ENCODE measurements at places on chromosomes 1 and 21.

GRCh38 chr1:183841550-183841949 lies 36.6 kb downstream of the RGL1 start:
- DNase-seq = peak; percentile 65

- no peak for DNase-seq
These were observed 3.6 kb downstream of the PFKFB2 start for GRCh38 chr1:207056673-207057072.

GRCh38 chr1:46533179-46533864 lies 18.1 kb downstream of the KNCN start:
- peak; percentile 18 for DNase-seq

DNA sequence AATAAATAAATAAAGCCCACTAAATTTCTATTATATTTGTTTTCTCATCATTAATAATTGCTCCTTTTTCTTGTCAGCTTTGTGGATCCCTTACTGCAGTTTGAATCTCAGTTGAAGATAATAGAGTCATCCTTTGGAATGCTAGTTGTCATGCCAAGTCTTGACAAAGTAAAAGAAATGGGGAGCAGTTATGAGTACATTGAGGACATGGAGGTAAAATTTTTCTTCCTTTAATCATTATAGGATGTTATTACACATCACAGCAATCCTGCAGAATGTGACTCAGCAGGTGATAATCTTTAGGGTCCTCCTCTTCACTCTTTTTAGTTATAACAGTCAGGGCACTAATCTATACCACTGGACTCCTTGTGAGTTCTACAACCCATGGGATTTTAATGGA lies 24.1 kb downstream of the MROH9 start:
- DNase-seq = peak; percentile 70

DNA sequence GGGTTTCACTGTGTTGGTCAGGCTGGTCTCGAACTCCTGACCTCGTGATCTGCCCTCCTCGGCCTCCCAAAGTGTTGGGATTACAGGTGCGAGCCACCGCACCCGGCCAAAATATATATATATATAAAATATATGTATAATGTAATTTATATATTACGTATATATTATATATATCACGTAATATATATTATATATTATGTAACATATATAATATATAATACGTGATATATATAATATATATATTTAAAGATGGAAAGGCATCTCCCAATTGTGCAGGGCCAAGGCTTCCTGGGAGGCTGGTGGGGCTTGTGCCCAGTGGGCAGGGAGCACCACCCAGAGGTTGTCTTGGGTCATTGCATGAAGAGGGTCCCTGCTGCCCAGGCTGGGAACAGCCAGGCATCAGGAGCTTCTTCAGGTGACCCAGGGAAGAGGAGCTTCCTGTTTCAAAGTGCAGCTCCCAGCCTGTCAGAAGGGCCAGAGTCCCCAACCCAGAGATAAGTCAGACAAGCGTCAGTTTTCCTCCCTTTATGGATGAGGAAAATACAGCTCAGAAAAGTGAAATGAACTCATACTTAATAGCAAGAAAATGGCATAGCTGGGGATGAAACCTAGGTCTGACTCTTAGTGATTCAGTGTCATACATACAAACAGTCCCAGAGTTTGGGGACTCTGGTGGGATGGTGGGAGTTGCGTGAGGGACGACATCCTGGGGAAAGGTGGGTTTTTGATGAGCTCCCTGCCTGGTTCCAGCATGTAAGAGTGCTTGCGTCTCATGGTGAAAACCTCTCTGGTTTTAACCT lies 12.0 kb downstream of the UBE2Q1 start:
- peak; percentile 63 for DNase-seq

DNA sequence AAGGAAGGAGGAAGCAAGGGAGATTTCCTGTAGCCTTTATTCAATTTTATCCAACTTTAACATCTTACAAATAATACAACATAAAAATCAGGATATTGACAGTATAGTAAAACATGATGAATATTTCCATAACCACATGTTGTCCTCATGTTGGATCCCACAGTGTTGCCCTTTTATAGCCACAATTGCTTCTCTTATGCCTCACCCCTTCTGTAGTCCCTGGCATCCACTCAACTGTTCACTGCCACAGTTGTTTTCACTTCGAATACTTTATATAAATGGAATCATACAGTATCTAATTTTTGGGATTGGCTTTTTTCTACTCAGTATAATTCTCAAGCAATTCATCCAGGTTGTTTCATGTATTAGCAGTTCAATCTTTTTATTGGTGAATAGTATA lies 44.8 kb downstream of the SRSF11 start:
- no peak for DNase-seq

DNA sequence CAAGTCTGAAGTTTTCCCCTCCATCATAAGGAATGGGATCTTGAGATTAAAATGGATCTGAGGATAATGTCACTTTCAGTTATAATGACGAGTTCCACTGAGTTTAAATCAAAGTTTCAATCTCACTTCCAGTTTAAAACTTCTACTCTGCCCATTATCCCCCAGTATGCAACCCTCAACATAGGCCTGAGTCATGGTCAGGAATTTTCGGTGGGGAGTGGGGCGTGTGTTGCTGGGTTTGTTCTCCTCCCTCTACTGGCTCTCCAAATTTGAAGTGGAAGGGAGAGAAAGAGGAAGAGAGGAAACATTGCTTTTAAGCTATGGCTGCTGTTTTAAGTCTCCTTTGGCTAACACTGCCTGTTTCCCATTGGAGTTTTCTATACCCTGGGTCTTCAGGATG lies 152.9 kb downstream of the TM2D1 start:
- DNase-seq = no peak

- DNase-seq = no peak
These were observed 54.3 kb downstream of the SLX9 start for GRCh38 chr21:44994047-44994694.

- DNase-seq = no peak
These were observed 20.7 kb downstream of the DNAJC6 start for GRCh38 chr1:65330021-65330420.

GRCh38 chr1:228748431-228748830 lies 13.2 kb downstream of the RHOU start:
- no peak for DNase-seq

DNA sequence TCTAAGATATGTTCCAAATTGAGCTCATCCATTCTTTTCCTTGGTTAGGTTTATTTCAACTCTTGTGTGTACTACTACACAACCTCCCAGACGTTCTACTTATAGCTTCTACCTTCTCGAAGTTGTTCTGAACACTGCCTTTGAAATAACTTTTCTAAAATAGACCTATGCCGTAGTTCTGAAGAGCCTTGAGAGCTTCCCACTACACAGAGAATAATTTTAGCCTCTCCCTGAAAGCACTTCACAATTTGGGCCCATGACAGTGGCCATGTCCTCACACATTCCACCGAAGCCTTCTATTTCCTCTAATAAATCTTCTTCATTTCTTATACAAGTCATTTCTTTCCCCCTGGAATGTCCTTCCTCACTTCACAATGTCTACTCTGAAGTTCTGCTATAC lies 62.2 kb downstream of the CRB1 start:
- DNase-seq = no peak

DNA sequence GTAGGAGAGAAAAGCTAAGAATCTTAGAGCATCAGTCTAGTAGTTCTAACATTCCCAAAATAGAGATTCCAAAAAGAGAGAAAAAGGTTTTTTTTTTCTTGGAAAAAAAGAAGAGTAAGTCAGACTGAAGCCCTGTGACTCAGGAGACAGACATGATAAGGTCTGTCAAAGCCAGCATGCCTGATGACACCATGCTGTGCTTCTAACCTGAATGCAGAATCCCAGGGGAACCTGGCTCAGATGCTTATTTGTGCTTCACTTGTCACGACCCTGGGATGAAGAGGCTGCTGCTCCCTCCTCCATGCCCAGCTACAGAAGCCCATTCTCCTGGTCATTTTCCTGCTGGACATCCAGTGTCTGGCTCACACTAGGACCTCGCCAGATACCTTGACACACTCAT lies 44.3 kb downstream of the ERICH3 start:
- DNase-seq = no peak

DNA sequence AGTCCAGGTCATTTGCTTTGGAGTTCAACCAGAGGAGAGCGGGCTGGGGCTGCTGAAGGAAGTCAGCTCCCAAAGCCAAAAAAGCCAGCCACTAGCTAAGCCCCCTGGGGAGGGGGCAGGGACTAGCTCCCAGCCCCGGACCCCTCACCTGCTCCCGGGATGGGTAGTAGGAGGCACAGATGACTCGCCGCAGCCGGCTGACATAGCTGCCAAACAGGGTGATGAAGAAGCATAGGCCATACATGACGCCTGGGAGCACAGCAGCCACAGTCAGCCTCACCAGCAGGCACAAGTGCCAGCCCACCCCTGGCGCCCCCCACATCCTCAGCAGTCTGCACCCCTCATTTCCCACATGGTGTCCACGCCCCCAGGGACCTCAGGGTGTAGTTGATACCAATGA lies 7.4 kb downstream of the DCST2 start:
- DNase-seq = no peak

GRCh38 chr1:179058487-179059483 lies 23.1 kb upstream of the TOR3A start:
- no peak for DNase-seq

DNA sequence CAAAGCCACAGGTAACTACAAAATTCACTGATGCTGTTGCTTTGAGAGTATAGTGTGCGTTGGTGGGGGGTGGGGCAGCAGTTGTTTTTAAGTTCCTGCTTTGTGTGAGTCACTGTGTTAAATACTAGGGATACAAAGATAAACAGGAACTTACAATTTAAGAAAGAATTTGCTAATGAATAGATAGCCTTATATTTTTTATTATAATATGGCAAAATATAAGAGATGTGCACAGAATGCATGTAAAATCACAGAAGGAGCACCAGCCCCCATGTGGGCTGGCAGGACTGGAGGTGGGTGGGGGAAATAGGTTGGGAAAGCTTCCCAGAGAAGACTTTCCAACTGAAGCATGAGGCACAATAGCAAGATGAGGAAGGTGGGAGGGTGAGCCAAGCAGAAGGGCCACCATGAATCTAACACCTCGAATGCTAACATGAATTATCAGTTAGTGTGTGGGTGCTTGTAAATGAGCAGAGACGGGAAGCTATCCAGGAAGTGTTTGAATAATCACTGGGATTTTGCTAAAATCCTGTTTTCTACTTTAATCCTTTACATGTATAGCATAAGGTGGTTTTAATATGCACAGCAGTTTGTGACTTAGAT lies 57.0 kb upstream of the RAVER2 start:
- DNase-seq = peak; percentile 35

DNA sequence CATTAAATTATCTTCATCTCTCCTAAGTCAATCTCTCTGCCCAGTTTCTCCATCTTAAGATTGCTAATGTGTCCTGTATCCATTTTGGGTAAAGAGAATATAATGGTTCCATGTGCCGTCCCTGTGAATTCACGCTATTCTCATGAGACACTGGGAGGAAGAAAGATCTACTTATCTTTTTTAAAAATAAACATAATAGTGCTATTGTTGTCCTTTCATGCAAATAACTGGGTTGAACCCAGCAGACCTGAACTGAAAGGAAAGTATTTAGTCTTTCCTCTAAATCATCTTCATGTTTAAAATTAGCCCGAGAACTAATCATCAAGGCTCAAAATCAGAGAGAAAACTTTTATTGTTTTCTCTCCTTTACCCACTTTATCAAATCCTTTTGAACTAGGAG lies 22.4 kb downstream of the SLAMF1 start:
- no peak for DNase-seq

DNA sequence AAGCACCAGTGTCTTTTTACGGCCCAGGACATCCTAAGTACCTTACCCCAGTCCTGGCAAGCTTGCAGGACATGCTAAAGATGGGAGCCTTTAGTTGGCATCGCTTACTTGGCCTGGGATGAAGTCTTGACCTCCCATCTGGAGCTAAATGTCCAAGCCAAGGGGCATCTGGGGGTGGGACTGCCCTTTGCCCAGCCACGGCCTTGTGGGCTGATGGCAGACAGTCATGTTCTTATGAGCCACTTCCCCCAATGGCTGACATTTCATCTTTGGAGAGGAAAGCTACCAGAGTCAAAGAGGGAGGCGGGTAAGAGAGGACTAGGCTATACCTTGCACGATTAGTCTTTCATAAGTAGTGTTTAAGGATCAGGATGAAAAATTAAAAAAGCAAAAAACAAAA lies 32.2 kb downstream of the OPTC start:
- no peak for DNase-seq

GRCh38 chr1:177137814-177138213 lies 26.7 kb downstream of the ASTN1 start:
- DNase-seq = no peak

GRCh38 chr1:233097959-233098580 lies 147.7 kb downstream of the NTPCR start:
- DNase-seq = peak; percentile 62

DNA sequence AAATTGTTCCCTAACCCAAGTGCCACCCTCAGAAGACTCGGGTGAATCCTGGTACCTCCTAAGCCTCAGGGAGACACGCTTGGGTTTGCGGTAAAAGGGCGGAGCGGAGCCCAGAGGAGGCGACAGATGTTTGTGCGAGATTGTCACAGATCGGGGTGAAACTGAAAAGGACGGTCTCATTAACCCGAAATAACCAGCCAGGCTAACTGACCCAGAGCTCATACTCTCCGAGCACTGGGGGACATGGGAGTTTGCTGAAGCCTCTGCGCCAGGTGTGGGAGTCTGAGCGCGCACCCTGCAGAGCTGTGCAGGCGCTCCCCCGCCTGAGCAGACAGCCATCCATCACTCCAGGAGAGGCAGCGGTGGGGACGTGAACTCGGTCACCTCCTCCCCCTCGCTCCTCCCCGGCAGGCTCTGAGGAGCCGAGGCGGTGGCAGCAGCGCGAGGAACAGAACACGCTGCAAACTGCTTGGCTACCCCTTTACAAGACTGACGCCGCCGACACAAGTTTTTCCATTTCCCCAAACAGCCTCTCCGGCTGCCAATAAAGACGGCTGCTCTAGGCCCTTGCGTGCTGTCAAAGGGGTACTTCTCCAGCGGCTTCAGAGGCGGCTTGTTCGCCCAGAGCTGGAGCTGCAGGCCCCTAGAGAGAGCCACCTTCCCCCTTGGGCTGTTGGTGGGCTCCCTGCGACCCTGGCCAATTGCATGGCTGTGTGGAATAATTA lies 43.5 kb downstream of the RRAGC start:
- no peak for DNase-seq

DNA sequence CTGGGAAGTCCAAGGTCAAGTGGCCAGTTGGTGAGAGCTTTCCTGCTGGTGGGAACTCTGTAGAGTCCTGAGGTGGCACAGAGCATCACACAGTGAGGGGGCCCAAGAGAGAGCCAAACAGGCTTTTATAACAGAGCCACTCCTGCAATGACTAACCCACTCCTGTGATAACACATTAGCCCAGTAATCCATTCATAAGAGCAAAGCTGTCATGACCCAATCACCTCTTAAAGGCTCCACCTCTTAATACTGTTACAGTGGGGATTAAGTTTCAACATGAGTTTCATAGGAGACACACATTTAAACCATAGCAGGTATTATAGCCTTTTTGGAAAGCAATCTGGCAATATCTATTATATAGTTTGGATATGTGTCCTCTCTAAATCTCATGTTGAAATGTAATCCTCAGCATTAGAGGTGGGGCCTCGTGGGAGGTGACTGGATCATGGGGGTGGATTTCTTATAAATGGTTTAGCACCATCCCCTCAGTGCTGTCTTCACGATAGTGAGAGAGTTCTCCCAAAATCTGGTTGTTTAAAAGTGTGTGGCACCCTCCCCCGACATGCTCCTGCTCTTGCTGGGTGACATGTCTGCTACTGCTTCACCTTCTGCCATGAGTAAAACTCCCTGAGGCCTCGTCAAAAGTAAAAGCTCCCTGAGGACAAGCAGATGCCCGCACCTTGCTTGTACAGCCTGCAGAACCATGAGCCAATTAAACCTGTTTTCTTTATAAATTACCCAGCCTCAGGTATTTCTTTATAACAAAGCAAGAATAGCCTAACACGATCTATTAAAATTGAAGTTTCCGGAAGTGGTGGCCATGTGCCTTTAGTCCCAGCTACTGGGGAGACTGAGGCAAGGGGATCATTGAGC lies 64.5 kb downstream of the CD58 start:
- peak; percentile 18 for DNase-seq

- DNase-seq = peak; percentile 58
These were observed 150.7 kb downstream of the PBX1 start for GRCh38 chr1:164709541-164710278.
